ENCODE measurements at places on chromosomes 5 and 9.

DNA sequence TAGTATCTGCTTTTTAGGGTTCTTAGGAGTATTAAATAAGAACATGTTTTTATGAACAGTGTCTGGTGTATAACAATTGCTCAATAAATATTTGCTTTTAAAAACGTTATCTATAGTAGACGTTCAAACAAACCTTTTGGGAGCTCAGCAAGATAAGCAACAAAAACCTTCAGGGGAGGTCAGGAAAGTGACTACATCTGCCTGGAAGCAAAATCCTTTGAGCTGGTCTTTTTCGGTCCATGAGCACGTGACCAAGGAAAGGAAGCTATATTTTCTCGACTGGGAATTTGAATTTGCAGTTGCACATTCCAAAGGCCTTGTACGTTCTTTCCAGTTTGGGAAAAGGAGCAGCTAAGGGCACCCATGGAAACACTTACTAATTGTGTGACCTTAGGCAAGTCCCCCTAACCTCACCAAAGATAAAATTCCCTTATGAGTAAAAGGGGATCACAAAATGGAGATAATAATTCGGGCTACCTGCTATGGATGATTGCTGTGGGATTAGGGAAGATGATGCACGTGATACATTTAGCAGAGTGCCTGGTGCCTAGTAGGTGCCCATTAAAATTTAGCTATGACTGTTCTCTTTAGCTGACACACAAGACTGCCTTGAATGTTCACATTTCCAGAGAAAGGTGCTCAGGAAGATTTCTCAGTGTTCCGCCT lies 45.4 kb downstream of the PTTG1 start:
- DNase-seq, result no peak

DNA sequence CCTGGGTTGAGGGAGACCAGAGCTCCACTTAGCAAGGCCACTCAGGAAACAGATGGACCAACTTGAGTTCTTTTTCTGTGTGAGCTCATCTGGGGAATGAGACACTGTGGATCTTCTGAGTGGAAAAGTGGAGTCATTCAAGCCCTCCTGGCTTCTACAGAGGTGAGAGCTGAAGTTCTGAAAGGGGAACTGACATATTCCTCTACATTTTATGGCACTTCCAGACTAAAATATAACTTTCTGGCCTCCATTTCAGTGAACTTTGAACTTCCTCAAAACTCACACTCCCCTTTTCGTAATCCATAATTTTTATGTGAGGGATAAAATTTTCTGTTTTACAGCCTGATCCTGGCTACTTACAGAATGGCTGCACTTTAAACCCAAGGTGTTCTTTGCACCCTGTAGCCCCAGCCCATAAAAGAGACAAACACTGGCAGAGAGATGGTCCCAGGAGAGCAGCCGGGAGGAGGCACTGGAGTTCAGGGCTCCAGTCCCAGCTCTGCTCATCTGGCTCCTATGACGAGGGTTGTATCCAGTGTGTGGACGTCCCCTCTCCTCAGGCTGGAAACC lies 10.8 kb downstream of the SPAAR start:
- DNase-seq, result no peak

- DNase-seq, result no peak
Observed at GRCh38 chr9:92506184-92506857, 24.0 kb upstream of the ASPN start.

GRCh38 chr9:114112325-114112724 lies 13.2 kb upstream of the KIF12 start:
- DNase-seq, result no peak

DNA sequence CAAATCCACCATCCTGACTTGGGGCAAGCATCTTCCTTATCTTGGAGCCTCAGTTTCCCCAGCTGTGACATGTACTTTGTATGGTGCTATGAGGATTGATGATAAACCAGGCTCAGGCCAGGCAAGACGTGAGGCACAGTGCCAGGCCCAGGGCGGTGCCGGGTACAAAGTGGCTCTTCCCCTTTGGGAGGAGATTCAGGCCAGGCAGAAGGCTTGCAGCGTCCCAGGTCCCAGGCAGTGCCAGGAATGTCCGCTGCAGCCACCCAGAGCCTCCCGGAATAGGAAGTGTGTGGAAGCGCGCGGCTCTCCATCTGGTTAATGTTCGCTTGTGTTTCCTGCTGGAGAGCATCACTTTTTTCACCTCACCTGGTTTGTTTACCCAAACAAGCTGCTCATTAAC lies 12.6 kb upstream of the DENND1A start:
- no peak for DNase-seq

- no peak for DNase-seq
Observed at GRCh38 chr5:78803353-78803752, 154.8 kb upstream of the LHFPL2 start.

GRCh38 chr5:117411701-117412100 lies 837.1 kb upstream of the SEMA6A start:
- no peak for DNase-seq

DNA sequence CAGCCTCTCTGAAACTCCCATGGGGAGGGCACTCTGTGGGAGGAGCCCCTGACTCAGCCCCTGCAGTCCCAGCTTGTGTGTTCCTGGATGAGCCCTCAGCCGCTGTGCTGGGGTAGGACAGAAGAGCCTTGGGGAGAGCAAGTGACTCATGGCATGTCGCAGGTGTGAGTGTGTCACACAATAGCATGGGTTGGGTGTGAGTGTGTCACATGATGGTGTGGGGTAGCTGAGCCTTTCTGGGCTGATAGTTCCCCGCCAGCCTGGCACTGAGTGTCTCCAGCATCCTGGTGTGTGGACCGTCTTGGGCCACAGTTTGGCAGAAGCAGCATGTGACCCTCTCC lies 83.4 kb downstream of the PHF2 start:
- no peak for DNase-seq

DNA sequence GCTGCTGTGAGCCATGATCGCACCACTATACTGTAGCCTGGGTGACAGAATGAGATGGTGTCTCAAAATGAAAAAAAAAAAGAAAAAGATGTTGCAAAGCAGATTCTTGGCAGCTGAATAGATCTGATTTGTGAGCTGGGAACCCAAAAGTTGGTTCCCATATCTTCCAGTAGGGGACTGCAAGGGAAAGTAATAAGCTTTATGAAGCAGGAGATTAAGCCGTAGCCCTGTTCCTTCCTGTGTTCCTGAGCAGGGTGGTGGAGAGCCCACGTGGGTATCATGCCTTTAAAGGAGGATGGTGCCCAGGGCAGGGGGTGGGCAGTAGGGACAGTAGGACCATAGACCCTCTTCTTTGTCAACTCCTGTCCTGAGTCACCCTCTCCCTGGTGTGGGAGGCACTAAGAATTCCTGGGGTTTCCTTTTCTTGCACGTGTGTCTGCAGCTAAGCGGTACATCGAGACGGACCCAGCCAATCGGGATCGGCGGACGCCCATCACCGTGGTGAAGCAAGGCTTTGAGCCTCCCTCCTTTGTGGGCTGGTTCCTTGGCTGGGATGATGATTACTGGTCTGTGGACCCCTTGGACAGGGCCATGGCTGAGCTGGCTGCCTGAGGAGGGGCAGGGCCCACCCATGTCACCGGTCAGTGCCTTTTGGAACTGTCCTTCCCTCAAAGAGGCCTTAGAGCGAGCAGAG lies 37.9 kb downstream of the STOM start:
- no peak for DNase-seq

GRCh38 chr5:64126202-64126741 lies 39.4 kb upstream of the RNF180 start:
- DNase-seq, result no peak

GRCh38 chr5:160311491-160312133 lies 752 bp downstream of the CCNJL start:
- no peak for DNase-seq

DNA sequence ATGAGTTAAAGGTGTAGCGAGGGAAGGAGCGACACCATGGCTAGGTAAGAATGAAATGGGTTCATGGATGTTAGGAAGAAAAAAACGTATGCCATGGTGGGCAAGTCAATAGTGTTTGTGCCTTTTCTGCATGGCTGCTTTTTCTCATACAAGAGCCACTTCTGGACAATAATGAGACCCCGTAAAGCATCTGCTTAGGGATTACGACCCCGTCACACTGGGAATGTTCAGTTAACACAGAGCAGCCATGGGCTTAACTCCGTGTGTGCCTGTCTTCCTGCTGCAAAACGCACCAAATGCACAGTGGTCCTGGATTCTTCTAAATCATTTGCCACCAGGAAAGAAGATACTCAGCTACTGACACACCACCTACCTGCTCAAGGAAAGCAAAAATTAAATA lies 81.8 kb downstream of the NFIB start:
- DNase-seq, result no peak

DNA sequence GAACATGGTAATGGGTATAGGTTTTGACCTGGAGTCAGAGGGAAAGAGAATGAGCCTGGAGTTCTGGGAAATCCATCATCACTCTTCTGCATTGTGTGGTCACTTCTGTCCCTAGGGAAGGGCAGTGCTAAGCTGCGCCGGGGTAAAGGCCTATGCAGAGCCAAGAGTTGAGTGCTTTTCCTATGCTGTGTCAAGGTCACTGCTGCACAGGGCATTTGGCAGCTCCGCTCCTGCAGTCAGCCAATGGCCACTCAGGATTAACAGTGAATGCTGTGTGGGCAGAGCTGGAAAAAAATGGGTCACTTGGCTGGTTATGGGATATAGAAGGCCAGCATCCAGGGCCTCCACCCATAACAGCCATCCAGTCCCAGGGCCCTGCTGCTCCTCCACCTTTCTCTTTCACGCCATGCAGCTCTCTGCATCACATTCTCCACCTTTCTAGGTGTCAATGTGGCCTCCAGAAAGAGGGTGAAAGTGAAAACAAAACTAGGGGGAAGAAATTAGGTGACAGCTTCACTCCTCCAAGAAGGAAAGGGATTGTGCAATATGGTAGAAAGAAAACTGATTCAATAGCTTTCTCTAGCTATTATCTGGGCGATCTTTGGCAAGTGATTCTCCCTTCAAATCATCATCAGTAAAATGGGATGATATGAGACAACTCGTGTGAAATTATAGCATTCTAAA lies 279.3 kb upstream of the ANKRD55 start:
- DNase-seq, result no peak

- DNase-seq, result no peak
Observed at GRCh38 chr5:142432961-142433360, 108.1 kb upstream of the SPRY4 start.

Measured in NT2/D1 (cell line).